ENCODE measurements at places on chromosomes 7 and 10. TPM values are rescaled to one million over a fixed set of nuclear protein-coding genes. Genes with fewer than 3 reads are reported as not detected.

The FAM221A gene
- 4.1 TPM for total RNA-seq

DNA sequence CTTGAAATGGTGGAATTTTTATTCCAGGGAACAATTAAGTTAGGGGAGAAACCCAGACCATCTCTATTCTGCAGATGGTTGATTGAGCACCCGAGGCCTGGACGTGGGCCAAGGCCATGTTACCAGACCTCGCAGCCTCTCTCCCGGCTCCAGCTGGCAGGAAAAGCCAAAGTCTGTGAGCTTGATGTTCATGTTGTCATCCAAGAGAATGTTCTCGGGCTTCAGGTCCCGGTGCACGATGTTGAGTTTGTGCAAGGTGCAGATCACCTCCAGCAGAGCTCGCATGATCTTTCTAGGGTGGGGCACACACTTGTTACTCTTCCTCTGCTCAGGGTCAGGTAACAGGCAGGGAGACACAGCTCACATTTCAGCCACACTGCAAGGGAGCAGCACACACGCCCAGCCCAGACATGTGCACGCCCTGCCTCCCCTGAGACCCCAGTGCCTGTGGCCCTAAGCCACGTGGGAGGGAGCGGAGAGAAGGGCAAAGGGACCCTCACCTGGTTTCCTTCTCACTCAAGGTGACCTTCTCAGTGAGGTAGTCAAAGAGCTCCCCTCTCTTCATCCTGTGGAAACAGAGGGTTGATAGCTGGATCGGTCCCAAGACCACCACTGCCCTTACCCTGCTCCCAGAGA is 9.5 kb downstream of the PHKG1 start:
- no peak for DNase-seq

The TSPAN12 gene
- total RNA-seq = 45.3 TPM

- no peak for DNase-seq
Measured at GRCh38 chr7:110804501-110804900, 286.4 kb upstream of the LRRN3 start.

GRCh38 chr10:113754125-113754524 is 2.6 kb downstream of the PLEKHS1 start:
- DNase-seq = no peak

- no peak for DNase-seq
Measured at GRCh38 chr7:137695942-137696341, 150.8 kb downstream of the DGKI start.

DNA sequence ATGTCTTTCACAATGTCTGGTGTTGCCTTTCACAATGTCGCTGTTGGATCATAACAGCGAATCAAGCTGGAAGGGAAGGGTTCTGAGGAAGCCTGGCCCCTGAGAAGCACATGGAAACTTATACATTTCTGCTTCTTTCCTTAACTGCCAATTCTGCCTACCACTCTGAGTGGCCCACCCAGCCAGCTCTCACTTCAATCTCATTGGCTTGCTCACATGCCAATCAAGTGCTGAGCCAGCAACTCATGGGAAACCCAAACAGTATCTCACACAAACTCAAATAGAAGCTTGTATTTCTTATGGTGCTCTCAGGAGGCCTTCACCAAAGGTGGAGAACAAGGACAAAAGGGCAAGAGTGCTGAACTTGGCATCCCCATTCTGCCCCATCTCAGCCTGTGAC is 117.4 kb upstream of the GPR26 start:
- DNase-seq = no peak

The MAD1L1 gene
- 123 TPM for total RNA-seq

The GAD2 gene
- not detected for total RNA-seq

DNA sequence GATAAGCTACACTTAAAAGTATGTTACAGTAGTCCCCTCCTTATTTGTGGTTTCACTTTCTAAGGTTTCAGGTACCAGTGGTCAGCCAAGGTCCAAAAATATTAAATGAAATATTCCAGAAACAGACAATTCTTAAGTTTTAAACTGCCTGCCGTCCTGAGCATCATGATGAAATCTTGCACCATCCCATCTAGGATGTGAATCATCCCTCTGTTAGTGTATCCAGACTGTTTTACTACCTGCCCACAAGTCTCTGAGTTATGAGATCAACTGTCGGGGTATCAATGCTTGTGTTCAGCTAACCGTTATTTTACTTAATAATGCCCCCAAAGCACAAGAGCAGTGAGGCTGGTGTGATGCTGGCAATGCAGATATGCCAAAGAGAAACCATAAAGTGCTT is 11.4 kb downstream of the KDM7A start:
- peak; percentile 6 for DNase-seq

GRCh38 chr10:81498011-81498551 is 376.9 kb upstream of the NRG3 start:
- no peak for DNase-seq

GRCh38 chr10:6657196-6657595 is 77.1 kb upstream of the PRKCQ start:
- DNase-seq = no peak

GRCh38 chr10:106661767-106662140 is 502.8 kb downstream of the SORCS1 start:
- no peak for DNase-seq

- DNase-seq = peak; percentile 87
Measured at GRCh38 chr10:9239298-9239697, 1184.8 kb downstream of the GATA3 start.

The SLC26A4 gene
- not detected for total RNA-seq
